ENCODE measurements at places on chromosomes 1 and 21.

- DNase-seq, result no peak
Observed at GRCh38 chr1:54352755-54353154, 53.4 kb downstream of the SSBP3 start.

- no peak for DNase-seq
Observed at GRCh38 chr21:33651965-33652680, 9.8 kb downstream of the ITSN1 start.

- DNase-seq, result peak; percentile 14
Observed at GRCh38 chr21:33682992-33683627, 40.8 kb downstream of the ITSN1 start.

DNA sequence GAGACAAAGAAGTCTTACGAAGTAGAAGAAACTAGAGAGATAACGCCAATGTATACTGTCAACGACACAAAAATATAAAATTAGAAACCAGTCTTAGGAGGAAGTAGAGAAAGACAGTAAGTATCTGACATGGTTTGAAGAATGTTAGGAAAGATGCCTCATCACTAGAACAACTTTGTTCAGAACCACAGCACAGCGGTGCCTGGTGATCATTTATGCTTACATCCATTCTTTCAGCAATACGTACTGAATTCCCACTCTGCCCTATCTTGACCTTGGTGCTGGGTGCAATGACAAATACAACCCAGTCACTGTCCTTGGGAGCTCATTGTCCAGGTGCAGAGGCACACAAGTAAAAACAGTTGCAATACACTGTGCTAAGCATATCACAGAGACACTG lies 104.4 kb downstream of the TM2D1 start:
- DNase-seq, result peak; percentile 52

GRCh38 chr21:44823179-44823660 lies 5.4 kb upstream of the SUMO3 start:
- DNase-seq, result peak; percentile 47

- no peak for DNase-seq
Observed at GRCh38 chr1:55468142-55468795, 253.1 kb upstream of the USP24 start.

DNA sequence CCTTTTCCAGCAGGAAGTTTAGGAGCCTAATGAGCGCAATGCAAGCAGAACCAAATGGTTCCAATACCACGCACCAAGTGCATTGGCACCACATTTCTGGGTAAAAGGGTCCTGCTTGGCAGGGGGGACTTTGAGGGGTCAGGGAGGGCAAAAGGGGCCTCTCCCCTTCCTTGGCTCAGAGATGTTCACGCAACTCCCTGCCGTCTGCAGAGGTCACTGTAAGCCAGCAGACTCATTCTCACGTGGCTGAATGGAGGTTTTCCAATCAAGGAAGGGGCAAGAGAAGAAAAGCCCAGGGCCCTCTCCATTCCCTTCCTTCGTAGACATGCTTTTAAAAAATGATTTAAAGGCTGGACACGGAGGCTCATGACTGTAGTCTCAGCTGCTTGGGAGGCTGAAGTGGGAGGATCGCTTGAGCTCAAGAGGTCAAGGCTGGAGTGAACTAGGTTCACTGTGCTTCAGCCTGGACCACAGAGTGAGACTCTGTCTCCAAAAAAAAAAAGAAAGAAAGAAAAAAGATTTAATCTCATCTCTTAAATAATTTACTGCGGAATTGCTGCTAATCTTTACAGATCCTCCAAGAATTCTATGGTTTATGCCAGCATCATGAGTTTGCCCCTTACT lies 80.3 kb downstream of the RUNX3 start:
- peak; percentile 78 for DNase-seq

DNA sequence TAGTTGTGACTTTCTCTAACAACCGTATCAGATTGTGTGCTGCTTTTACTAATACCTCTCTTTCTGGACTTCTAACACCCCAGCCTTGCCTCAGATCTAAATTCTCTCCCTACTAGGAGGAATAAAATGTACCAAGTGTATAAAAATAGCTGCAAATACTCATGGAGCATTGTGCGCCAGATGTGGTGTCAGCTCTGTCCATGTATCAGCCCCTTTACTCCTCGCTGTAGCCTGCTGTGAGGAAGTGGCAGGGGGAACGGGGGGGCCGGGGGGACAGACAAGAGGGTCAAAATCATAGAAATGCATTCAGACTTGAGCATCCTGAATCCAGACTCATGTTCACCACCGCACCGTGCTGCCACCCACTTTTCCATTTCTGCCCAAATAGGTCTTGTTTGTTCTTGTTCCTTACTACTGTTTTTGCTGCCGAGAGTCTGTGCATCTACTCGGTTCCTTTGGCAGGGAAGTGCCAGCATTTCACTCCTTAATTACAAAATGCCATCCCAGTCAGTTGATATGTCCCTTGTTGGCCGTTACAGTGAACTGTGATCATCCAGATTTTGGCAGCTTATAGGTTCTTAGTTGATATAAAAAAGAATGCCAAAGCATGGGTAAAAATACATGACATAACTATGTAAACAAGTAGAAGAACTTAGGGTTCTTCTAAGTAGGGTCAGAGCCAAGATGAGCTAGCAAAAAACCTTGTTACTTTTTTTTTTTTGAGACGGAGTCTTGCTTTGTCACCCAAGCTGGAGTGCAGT lies 76.4 kb downstream of the UBE4B start:
- no peak for DNase-seq

GRCh38 chr1:191876631-191877030 lies 281.6 kb upstream of the RGS18 start:
- no peak for DNase-seq

GRCh38 chr1:21783679-21784603 lies 992 bp upstream of the USP48 start:
- DNase-seq, result peak; percentile 99

GRCh38 chr21:33443194-33443593 lies 36.6 kb downstream of the TMEM50B start:
- no peak for DNase-seq

GRCh38 chr1:176444286-176444685 lies 18.7 kb upstream of the PAPPA2 start:
- no peak for DNase-seq

GRCh38 chr1:222073307-222073995 lies 331.6 kb upstream of the DUSP10 start:
- no peak for DNase-seq

GRCh38 chr1:39898191-39898590 lies 3.5 kb downstream of the MYCL start:
- no peak for DNase-seq

GRCh38 chr1:234102583-234102982 lies 198.1 kb downstream of the SLC35F3 start:
- DNase-seq, result peak; percentile 42

DNA sequence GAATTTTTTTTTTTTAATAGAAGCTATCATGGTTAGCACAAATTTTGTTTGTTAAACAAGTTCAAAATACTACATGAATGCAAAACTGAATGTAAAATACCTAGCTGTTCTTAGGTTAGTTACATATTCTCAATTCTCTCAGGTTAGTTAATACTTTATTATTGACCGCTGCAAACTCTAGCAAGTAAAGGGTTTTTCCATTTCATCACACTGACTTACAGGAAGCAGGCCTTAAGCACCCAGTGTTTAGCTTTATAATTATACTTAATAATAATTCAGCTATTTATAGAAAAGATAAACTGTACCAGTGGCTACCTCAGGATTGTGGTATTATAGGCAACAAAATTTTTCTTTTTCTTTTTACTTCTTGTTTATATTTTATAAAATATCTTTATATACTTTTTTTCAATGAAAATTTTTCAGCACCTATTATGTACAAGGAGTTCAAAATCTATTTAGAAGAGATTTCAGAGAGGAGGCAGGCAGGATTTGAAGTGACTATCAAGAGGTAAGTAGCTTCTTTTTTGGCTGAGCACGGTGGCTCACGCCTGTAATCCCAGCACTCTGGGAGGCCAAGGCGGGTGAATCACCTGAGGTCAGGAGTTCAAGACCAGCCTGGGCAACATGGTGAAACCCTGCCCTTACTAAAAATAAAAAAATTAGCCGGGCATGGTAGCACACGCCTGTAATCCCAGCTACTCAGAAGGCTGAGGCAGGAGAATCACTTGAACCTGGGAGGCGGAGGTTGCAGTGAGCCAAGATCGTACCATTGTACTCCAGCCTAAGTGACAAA lies 17.9 kb downstream of the PLPP3 start:
- DNase-seq, result no peak

DNA sequence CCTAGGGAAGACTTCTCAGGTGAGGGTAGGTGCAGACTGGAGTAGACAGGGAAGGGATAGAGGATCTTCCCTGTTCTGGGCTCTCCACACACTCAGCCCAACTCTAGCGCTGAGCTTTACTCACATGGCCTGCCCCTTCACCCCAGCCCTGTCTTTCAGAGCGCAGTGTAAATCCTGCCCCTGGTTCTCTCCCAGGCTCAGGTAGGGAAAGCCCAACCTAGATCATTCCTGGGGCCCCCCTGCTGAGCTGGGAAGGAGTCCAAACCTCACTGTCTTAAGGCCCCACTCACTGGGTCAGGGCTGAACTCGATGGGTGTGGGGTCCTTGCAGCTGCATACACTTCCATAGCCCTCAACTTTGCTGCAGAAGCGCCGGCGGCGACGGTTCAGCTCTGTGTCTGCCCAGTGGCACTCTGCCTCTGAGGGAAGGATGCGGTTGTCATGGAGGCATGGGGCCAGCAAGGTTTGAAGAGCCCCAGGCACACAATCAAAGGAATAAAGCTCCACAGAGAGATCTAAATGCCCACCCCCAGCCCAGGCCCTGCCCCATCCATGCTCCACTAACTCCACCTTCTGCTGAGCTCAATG lies 4.2 kb downstream of the POMGNT1 start:
- no peak for DNase-seq
